ENCODE measurements at places on chromosomes 2 and 18.

- DNase-seq: no peak
Measured at GRCh38 chr2:110820128-110820527, 87.8 kb downstream of the ACOXL start.

GRCh38 chr2:39618736-39619135 is 47.0 kb upstream of the TMEM178A start:
- no peak for DNase-seq

DNA sequence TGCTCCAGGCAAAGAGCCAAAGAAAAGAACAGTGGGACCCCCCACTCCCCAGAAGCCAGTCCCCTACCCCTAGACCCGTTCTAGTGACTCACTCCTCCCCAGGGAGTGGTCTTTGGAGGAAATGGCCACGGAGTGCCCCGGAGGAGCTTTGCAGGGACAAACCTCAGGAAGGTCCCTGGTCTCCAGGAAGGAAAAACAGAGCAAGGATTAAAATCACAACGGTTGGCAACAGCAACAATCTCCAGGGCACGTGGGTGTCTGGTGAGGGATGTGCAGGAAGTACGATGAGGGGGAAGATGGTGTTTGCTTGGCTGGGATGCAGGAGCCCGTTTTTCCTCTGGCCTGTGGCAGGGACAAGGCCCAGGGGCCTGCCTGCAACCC is 135.0 kb downstream of the SMAD2 start:
- no peak for DNase-seq

- no peak for DNase-seq
Measured at GRCh38 chr2:222452422-222452950, 28.1 kb downstream of the SGPP2 start.

DNA sequence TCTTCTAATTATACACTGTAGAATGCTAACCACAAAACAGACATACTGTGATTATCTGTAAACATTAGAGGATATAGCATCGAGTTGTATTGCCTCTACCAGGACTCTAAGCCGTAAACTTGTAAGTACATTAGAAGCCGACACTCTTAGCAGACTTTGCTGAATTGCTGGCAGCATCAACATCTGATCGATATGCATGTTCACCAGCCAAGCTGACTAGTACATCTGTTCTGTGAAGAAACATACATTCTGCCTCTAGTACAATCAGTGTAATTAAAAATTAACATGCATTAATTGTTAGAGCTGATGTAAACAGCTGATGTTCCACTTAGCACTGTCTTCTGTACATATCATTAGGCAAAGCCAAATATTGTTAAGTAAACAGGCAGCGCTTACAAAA is 502.2 kb downstream of the NR4A2 start:
- DNase-seq: no peak

GRCh38 chr2:24354957-24355356 is 5.4 kb downstream of the ITSN2 start:
- DNase-seq: no peak

GRCh38 chr2:235055891-235056516 is 104.2 kb downstream of the SH3BP4 start:
- peak; percentile 56 for DNase-seq

GRCh38 chr2:48607307-48608014 is 10.2 kb upstream of the GTF2A1L start:
- DNase-seq: no peak

DNA sequence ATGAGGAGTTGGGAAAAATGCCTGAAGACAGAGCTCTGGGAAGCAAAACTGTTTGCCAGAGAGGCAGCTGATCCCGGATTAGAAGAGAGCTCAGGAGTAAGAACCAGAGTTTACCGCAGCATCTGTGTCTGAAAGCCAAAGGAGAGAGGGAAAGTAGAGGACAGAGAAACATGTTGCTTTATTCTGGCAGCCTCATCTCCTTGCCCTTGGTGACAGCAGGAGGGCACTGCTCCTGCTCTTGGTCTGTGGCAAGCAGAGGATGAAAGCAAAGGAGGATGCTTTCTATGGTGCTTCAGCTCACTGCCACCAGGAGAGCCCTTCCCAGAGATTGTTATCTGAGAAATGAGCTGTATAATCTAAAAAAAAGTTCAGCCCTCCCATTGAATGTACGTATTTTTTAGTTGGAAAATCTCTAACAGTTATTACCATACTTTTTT is 7.7 kb downstream of the SLC1A4 start:
- DNase-seq: no peak

GRCh38 chr2:209788925-209789324 is 17.3 kb downstream of the UNC80 start:
- no peak for DNase-seq

DNA sequence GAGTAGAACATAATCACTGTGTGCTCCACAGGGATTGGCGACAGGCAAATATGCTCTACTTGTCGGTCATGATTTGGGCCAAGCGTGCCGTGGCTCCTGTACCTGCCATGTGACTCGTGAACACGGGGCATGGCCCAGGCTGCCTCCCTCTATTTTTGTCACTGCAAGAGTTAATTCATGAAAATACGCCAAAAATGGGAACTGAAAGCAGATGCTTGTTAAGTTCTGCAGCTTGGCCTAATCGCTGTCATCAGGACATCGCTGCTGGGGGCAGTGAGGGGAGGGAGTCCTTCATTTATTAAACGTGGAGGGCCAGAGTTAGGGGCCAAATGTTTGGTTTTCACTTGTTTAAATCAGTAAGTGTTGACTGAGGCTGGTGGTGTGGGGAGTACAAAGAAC is 177.8 kb downstream of the BCL2 start:
- DNase-seq: no peak

GRCh38 chr2:46642218-46642617 is 162.9 kb downstream of the TMEM247 start:
- no peak for DNase-seq

DNA sequence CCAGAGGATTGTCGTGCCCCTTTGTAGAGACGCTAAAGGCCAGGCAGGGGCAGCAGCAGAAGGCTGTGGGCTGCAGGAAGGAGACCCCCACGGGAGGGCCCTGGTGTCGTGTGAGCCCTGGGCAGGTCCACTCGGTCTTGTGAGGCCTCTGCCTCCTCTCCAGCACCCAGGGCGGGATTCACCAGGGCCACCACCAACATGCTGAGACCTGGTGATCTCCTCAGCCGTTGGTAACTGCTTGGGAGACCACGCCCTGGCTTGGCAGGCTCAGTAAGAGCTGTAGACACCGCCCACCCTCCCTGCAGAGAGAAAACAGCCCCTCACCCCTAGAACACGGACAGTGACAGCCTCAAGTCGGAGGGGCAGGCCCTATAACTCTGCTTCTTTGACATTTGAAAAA is 21.1 kb downstream of the MBP start:
- DNase-seq: no peak
